ENCODE measurements at places on chromosomes 12 and 14.

DNA sequence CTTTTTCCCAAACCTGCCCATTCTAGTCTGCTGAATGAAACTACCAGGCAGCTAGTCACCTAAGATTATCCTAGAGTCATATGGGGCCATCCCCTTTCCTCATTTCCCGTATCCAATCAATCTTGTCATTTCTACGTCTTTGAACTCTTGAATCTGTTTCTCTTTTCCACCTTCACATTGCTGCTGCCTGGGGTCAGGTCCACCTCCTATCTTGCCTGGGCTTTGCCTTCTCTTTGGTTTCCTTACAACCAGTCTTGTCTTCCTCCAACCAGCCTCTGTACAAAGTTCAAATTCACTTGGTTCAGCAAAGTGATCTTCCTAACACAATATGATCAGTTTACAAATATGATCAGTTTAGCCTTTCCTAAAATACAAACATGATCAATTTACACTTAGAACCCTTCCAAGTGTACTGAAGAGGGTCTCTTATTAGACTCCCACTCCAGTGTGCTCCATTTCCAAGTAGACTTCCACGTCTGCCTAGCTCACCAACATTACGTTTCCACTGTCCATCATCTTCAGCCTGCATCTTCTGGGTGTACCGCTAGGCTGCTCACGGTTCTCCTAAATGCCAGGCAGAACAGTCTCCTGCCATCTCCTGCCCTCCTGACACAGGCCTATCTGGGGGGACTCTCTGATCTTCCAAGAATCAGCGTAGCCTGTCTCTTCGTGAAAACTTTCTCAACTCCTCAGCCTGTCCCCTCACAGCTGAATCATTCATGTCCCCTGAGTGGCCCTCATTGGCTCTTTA is 4.1 kb upstream of the ACVR1B start:
- no peak for DNase-seq

GRCh38 chr12:4356041-4356327 is 23.5 kb downstream of the FGF23 start:
- peak; percentile 73 for DNase-seq

GRCh38 chr12:123597100-123597499 is 4.8 kb upstream of the DDX55 start:
- no peak for DNase-seq

DNA sequence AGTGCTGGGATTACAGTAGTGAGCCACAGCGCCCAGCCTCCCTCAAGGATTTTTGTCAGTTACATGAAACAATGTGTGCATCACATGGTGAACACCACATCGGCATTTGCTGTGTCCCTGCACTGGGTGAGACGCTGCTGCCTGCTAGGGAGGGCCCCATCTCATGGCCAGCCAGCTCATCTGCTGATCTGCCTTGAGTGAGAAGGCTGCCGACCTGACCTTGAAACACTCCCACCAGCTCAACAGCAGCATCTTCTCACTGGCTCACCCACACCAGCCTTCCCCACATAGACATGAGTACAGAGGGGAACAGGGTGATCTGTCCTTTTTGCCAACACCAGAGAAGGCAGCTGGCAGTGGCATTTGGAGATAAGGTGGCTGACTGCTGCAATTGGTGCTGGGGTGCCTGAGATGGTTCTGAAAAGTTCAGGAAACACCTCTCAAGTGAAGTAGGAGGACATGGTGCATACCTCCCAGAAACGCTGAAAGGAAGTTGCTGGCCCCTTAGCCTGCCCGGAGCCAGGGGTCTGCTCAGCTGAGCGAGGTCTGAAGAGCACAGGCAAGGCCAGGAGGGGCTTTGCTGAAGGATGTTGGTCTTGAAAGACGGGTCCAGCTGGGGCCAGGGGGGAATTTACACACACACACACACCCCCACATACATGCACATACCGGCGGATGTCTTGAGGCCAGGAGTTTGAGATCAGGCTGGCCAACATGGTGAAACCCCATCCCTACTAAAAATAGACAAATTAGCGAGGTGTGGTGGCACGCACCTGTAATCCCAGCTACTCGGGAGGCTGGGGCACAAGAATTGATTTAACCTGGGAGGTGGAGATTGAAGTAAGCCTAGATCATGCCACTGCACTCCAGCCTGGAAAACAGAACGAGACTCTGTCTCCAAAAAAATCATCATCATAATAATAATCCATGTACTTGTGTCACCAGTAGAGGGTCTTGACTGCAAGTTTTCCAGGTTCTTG is 14.3 kb upstream of the PPP1R13B start:
- no peak for DNase-seq

DNA sequence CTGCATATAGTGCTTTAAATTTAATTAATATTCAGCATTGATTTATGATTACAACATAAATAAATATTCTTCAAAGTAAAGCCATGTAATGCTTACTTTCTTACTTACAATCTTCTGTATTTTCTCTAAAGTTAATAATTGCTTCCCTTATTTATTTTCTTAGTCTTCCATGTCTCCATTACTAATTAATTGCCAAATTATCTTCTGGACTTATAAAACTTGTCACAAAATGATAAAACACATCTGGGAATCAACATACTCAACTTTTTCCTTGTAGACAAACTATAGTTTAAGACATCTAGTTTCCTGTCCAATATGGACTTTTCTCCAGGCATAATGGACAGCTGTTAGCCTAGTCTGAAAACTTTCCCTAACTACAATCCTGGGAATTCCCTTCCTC is 466.6 kb downstream of the FLRT2 start:
- no peak for DNase-seq

GRCh38 chr14:67503331-67503730 is 14.8 kb upstream of the TMEM229B start:
- DNase-seq: no peak

- no peak for DNase-seq
Observed at GRCh38 chr12:48786591-48787544, 2.0 kb downstream of the ADCY6 start.

GRCh38 chr12:90080616-90081015 is 372.0 kb upstream of the ATP2B1 start:
- DNase-seq: no peak

GRCh38 chr14:90559811-90560492 is 163.1 kb downstream of the CALM1 start:
- DNase-seq: no peak

DNA sequence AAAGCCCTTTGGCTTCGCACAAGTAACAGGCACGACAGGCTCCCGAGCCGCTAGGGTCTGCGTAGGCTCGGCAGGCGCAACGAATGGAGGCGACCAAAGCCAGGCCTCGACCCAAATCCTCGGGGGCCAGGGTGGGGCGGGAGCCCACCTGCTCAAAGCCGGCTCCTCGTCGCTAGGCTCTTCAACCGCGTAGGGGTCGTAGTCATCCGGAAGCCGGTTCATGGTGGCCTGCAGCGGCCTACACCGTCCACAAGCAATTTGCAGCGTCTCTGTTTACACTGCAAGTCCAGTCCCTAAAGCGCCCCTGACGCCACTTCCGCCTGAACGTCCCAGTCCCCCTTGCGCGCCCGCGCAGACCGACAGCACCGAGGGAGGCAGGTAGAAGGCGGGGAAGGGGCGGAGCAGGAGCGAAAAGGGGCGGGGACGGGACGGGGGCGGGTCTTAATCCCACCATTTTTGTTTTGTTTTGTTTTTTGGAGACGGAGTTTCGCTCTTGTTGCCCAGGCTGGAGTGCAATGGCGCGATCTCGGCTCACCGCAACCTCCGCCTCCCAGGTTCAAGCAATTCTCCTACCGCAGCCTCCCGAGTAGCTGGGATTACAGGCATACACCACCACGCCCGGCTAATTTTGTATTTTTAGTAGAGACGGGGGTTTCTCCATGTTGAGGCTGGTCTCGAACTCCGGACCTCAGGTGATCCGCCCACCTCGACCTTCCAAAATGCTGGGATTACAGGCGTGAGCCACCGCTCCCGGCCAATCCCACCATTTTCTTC is at the start of gene EAPP:
TSS of gene EAPP (minus strand) at position 295 of the 774 bp plus-strand sequence. CDS start at position 222, 73 bp downstream.
- peak; percentile 97 for DNase-seq

DNA sequence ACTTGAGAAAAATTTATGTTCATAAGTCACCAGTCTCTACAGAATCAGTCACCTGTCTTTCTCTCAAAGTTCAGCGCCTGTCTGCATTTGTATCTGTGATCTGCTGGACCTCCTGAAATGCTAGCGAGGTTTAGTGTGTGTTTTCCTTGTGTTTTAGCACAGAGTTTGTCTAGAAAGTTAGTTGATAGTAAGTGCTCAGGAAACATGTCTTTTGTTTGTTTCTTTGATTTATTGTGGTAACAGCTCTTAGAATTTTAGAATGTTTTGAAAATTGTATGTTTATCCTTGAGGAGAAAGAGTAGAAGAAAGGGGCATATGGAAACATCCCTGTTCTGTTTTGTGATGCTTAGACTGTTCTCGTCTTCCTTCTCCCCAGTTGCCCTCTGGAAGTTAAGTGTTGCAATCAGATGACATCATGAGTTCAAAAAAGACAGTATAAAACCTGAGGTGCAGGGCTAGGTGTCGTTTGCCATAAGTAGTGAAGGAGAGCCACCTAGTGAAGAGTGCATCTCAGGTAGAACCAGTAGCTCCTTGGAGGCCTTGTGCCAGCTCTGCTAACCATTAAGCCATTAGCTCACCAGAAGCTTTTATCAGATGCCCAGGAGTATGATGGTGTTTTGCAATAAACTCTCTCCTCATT is 44.8 kb downstream of the FBXW8 start:
- DNase-seq: peak; percentile 31

- no peak for DNase-seq
Observed at GRCh38 chr14:104550861-104551728, 28.5 kb upstream of the C14orf180 start.

GRCh38 chr12:113891167-113891692 is 74.9 kb downstream of the RBM19 start:
- no peak for DNase-seq

GRCh38 chr14:73759183-73759713 is 45.1 kb upstream of the PNMA1 start:
- DNase-seq: peak; percentile 65

- DNase-seq: no peak
Observed at GRCh38 chr12:143964-144649, 69.8 kb downstream of the SLC6A12 start.

- peak; percentile 38 for DNase-seq
Observed at GRCh38 chr12:49548822-49549648, 10.2 kb downstream of the KCNH3 start.

DNA sequence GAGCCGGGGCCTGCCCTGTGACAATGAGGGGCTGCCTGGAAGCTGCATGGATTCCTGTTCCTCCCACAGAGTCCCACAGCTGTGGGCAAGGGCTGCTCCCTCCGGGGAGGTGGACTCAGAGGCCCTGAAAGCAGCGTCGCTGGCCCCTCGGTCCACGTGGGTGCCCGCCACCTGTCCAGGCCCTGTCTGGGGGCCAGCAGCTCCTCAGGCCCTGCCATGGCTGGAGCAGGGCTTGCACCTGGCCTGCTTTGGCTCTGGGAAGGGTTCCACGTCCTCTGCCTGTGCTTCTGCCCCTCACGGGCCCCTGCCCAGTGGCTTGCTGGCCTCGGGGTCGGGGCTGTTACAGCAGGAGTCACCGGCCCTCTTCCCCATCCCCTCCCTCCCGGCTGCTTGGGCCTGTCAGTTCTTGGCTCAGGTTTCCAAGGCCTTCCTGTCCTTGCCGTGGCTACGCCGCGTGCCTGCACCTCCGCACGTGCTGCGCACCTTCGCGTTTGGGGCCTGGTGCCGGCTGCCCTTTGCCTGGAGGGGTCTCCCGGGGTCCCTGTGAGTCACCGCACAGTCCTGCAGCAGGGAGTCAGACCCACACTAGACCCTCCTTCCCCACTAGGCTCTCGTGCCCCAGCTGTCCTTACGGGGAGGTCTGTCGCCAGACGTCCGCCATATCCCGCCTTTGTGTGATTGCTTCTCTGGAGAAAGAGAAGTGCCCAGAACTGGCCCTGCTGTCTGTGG is 5.8 kb downstream of the FBRSL1 start:
- no peak for DNase-seq

GRCh38 chr14:88983755-88984154 is 159.3 kb downstream of the TTC8 start:
- no peak for DNase-seq

DNA sequence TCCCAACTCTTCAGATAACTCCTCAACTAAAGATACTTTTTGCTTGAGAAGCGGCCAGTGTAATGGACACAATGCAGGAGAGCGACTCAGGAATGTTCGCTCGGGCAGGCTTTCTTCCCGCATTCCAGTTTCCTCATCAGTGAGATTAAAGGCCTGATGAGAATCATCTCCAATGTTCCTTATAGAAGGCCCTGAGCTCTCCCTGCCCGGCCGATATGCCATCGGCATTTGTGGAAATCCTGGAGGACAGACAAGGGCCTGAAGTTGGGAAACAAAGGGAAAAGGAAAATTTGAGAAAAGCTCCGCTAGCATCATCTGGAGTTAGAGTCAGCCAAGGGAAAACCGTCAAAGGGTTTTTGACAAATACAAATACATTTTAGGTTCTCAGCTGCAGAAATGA is 38.0 kb upstream of the FOXN3 start:
- DNase-seq: no peak

GRCh38 chr12:66804563-66804974 is 125.7 kb upstream of the GRIP1 start:
- no peak for DNase-seq

- no peak for DNase-seq
Observed at GRCh38 chr12:34400986-34401658, 378.8 kb downstream of the ALG10 start.

GRCh38 chr14:59439256-59439965 is 25.8 kb downstream of the GPR135 start:
- DNase-seq: no peak

- no peak for DNase-seq
Observed at GRCh38 chr14:54815016-54815415, 87.6 kb downstream of the GCH1 start.

DNA sequence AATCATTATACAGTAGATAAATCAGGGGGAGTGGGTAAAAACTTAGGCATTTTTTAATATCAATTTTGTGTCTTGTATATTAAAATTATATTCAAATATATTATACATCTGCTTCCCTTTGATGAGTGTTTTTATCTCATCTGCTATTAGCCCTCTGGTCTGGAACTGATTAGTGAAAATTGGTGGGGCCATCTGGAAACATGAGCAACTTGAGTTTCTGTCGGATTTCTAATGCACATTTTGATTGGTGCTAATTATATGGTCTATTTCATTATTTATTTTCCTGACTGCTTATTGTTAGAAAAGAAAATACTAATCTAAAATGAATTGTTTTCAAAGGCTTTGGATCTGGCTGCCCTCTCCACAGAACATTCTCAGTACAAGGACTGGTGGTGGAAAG is 28.2 kb downstream of the TTC8 start:
- DNase-seq: no peak

GRCh38 chr14:104138098-104138717 is at the start of gene KIF26A:
KIF26A (plus strand) TSS chr14:104138587; CDS start chr14:104138723, 136 bp downstream.
- no peak for DNase-seq

DNA sequence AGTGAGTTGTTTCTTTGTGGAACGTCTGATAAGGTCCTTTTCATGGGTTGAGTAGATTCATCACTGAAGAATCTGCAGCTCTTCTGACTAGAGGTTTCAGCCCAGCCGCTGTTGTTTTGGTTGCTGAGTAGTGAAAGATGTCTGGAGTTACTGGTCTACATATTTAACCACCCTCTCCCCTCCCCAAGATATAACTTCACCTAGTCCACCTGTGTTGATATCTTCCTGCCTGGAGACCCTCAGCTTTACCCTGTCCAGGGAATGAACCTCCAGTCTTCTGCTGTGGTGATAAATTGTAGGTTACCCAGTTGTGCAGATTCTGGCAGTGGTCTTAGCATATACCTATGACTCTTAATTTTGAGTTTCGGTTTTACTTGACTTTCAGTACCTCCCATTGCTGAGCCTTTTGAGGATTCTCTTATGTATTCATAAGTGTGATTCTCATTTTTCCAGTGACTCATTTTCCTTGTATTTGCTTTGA is 62.9 kb downstream of the CCDC91 start:
- DNase-seq: peak; percentile 22

GRCh38 chr12:87253157-87253556 is 776.0 kb downstream of the C12orf50 start:
- DNase-seq: no peak

- DNase-seq: no peak
Observed at GRCh38 chr12:97535582-97535981, 73.0 kb downstream of the RMST start.
